Effector memory CD8-positive, alpha-beta T cell (primary cell): ENCODE measurements at places on chromosomes 6 and 20.

- H3K4me3 ChIP-seq: no peak overlapping the region
- no peaks in the 10 kb centered on the region for H3K27me3 ChIP-seq
- no peak overlapping the region for H3K27ac ChIP-seq
- no peaks in the 10 kb centered on the region for H3K36me3 ChIP-seq
- peaks cover 5% of the 10 kb centered on the region for H3K4me1 ChIP-seq
Measured at GRCh38 chr6:2237001-2237400, 8.4 kb downstream of the GMDS start.

DNA sequence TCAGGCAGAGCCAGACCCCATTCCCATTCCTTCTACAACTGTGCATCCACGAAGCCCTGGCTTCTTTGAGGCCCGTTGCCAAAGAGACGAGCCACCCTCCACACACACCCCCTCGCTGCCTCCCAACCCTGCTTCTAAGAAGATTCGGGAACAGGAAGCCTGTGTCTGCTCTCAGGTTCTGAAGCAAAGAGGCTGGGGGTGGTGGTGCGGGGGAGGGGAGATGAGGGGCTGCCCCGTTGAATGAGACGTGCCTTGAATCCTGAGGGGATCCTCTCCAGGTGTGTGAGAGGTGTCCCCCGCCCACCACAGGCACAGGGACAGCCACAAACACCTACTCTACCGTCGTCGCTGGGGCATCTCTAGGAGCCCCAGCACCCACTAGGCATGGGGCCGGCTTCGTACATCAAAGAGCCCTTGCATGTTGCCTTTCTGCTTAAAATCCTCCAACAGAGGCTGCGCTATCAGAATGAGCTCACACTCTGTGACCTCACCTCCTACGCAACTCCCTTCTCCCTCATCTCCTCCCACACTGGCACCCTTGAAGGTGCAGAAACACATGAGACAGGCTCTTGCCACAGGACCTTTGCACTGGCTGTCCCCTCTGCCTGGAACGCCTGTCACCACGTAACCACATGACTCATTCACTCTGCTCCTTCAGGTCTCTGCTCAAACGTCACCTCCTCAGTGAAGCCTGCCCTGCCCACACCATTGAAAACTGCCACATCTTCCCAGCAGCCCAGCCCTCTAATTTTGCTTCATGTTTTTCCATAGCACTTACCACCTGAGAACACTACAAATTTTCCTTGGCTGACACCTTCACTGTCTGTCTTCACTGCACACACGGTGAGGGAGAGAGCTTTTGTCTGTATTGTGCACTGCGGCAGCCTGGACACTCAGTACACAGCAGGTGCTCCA, 58.5 kb downstream of the PREX1 start:
- peaks cover 52% of the 10 kb centered on the region for H3K36me3 ChIP-seq
- peak overlapping the region; percentile 55 for H3K4me3 ChIP-seq
- H3K27me3 ChIP-seq: no peaks in the 10 kb centered on the region
- peaks cover 87% of the 10 kb centered on the region for H3K4me1 ChIP-seq
- DNase-seq: peak; percentile 85

DNA sequence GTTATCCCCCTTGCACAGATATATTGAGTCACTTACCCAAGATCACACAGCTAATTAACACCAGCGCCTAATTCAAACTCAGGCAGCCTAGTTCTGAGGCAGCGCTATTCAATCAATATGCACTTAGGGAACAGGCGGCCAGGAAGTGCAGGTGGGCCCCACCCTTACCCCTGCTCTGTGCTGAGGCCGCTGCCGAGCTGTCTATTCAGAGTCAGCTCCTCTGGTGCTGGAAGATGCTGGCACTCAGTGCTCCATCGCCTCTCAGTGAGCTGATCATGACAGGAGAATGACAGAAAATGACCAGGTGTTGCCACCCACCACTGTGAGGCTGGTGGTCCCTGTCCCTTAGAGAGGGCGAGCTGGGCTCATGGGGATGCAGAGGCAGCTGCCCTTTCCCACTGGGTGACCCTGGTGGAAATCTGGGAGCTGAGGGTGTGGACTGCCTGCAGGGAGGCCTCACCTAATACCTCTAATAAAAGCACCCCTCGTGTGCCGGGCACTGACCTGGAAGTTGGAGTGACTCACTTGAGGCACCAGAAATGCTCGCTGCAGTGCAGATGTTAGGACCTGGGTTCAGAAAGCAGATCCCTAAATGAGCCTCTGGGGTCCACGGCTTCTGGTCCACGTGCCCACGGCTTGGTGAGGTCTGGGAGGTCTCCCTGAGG, 42.5 kb upstream of the CD93 start:
- no peaks in the 10 kb centered on the region for H3K36me3 ChIP-seq
- no peak overlapping the region for H3K27ac ChIP-seq
- H3K27me3 ChIP-seq: peaks cover 14% of the 10 kb centered on the region
- no peak for DNase-seq
- H3K4me1 ChIP-seq: no peaks in the 10 kb centered on the region

GRCh38 chr6:14635934-14636591, 518.5 kb downstream of the CD83 start:
- DNase-seq: peak; percentile 17
- H3K4me3 ChIP-seq: peak overlapping the region; percentile 86
- H3K4me1 ChIP-seq: peaks cover 31% of the 10 kb centered on the region
- peaks cover 17% of the 10 kb centered on the region for H3K27me3 ChIP-seq
- H3K36me3 ChIP-seq: peaks cover 3% of the 10 kb centered on the region
- peak overlapping the region; percentile 92 for H3K27ac ChIP-seq

- peaks cover 55% of the 10 kb centered on the region for H3K27me3 ChIP-seq
- H3K27ac ChIP-seq: no peak overlapping the region
- DNase-seq: no peak
- H3K36me3 ChIP-seq: no peaks in the 10 kb centered on the region
- H3K4me1 ChIP-seq: peaks cover 7% of the 10 kb centered on the region
Measured at GRCh38 chr6:43708860-43709653, 21.5 kb upstream of the MRPS18A start.

- peaks cover 50% of the 10 kb centered on the region for H3K4me1 ChIP-seq
- H3K36me3 ChIP-seq: peaks cover 58% of the 10 kb centered on the region
- no peak for DNase-seq
- H3K4me3 ChIP-seq: no peak overlapping the region
- peak overlapping the region; percentile 72 for H3K27ac ChIP-seq
- H3K27me3 ChIP-seq: no peaks in the 10 kb centered on the region
Measured at GRCh38 chr6:33081098-33081824, 5.5 kb downstream of the HLA-DPB1 start.

DNA sequence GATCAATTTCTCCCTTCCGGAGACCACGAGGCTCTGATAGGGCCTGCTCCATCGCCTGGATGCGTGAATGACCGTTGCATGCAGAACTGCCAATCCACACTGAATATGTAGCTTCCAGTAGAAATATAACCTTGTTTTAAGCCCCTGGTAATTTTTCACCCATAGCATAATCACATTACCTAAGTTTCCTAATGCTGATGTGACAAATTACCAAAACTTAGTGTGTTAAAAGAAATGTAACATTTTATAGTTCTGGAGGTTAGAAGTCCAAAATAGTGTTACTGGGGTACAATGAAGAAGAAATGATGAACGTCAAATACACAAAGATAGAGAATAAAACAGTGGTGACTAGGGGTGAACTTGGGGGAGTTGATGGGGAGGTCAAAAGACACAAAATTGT, 22.0 kb upstream of the SIRPD start:
- H3K4me1 ChIP-seq: no peaks in the 10 kb centered on the region
- H3K27ac ChIP-seq: no peak overlapping the region
- H3K4me3 ChIP-seq: no peak overlapping the region
- H3K27me3 ChIP-seq: no peaks in the 10 kb centered on the region

GRCh38 chr20:43837856-43838702, 76.6 kb upstream of the TOX2 start:
- H3K27ac ChIP-seq: no peak overlapping the region
- H3K4me1 ChIP-seq: peaks cover 27% of the 10 kb centered on the region
- no peak for DNase-seq
- peaks cover 6% of the 10 kb centered on the region for H3K27me3 ChIP-seq
- no peaks in the 10 kb centered on the region for H3K36me3 ChIP-seq

DNA sequence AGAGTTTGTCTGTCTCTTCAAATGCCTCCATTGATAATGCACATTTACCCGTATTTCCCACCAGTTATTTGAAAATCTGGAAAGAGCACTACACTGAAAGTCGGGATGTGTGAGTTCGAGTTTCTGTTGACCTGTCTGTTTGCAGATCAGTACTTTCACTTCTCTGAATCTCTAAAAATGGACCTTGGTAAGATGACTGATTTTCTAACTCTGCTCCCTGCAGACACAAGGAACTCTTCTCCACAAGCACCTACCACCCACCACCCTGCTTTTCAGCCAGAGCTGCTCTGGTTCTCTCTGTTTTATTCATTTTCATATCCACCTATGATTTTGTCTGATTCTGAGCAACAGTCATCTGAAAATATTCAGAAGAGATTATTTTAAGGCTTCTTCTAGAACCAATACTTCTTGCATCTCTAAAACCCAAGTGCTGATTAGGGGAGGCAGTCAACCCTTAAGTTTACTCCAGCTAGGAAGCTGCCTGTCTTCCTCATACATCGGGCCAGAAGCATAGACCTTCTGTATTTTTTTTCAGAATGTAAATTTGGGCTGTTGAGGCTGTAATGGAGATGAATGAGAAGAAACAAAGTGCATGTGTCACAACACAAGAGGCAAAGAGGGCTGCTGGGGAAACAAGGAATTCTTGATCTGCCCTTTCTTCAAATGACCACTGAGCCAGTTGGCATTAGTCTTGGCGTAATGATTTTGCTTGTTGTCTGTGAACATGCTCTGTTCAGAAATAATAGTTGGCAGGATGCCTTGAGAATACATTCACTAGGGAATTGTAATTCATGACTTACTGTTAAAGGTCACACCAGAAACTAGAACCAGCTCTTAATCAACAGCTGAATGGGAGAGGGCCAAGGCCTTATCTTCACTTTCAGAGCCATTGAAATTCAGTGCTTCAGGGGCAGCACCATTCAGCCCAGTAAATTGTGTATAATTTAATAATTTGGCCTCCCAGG, 85.4 kb upstream of the MYLIP start:
- H3K27me3 ChIP-seq: peaks cover 10% of the 10 kb centered on the region
- H3K4me3 ChIP-seq: no peak overlapping the region
- no peak overlapping the region for H3K27ac ChIP-seq
- no peak for DNase-seq
- no peaks in the 10 kb centered on the region for H3K4me1 ChIP-seq
- no peaks in the 10 kb centered on the region for H3K36me3 ChIP-seq

DNA sequence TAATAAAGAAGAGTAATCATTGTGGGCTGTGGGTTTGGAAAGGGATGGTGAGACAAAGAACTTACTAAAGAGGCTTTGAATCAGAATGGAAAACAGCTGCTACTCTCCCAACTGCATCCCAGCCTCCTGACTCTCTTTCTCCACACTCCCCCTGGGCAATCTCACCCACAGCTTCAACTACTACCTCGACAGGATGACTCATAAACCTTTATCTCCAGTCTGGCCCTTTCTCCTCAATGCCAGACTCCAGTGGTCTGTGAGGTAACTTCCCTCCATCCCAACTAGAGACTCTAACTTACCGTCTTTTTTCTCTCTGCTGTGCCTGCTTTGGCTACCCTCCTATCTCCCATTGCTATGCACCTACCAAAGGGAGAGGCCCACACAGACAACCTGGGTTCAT, 135.3 kb upstream of the RREB1 start:
- H3K27ac ChIP-seq: no peak overlapping the region
- no peak for DNase-seq
- peaks cover 13% of the 10 kb centered on the region for H3K27me3 ChIP-seq
- H3K4me1 ChIP-seq: no peaks in the 10 kb centered on the region
- H3K36me3 ChIP-seq: no peaks in the 10 kb centered on the region
- H3K4me3 ChIP-seq: no peak overlapping the region

- no peaks in the 10 kb centered on the region for H3K4me1 ChIP-seq
- peaks cover 9% of the 10 kb centered on the region for H3K27me3 ChIP-seq
- no peak overlapping the region for H3K4me3 ChIP-seq
Measured at GRCh38 chr6:134602123-134602522, 284.2 kb upstream of the SGK1 start.

DNA sequence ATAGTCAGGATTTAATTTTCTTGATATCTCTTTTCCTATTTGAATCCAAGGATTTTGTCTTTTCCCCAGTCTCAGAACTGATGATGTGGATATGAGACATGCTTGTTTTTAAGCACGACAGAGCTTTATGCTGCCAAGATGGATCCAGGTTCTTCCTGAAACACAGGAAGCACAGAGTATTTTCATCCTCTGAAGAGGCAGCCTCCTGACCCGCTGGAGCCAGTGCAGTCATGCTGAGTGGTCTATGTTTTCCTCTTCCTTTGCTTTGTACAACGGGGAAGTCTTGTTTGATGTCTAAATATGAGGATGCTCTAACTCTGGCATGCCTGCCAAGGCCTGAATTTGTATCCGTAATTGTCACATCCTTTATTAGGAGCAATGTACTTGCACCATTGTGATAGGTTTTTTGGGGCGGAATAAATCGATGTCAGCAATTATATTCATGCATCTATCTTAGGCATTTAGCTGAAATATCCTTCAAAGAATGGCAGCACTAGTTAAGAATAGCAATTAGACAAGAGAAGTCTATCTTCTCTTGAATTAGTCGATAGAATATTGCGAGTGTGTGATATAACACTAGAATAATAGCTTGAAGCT, 407.1 kb upstream of the JAG1 start:
- no peaks in the 10 kb centered on the region for H3K36me3 ChIP-seq
- no peaks in the 10 kb centered on the region for H3K4me1 ChIP-seq
- no peak overlapping the region for H3K27ac ChIP-seq
- no peak for DNase-seq

GRCh38 chr6:5339786-5340185, 78.5 kb downstream of the FARS2 start:
- peaks cover 40% of the 10 kb centered on the region for H3K4me1 ChIP-seq
- H3K36me3 ChIP-seq: no peaks in the 10 kb centered on the region
- H3K27me3 ChIP-seq: no peaks in the 10 kb centered on the region
- H3K27ac ChIP-seq: no peak overlapping the region

- no peaks in the 10 kb centered on the region for H3K4me1 ChIP-seq
- H3K27ac ChIP-seq: no peak overlapping the region
- H3K36me3 ChIP-seq: no peaks in the 10 kb centered on the region
- H3K4me3 ChIP-seq: no peak overlapping the region
- peaks cover 18% of the 10 kb centered on the region for H3K27me3 ChIP-seq
Measured at GRCh38 chr6:169893624-169894023, 142.2 kb downstream of the ERMARD start.
